ENCODE measurements at places on chromosomes 16 and 17.

GRCh38 chr16:64017796-64018195 is 1104.1 kb downstream of the CDH11 start:
- DNase-seq, result no peak

GRCh38 chr16:43294-43693 is 10.1 kb downstream of the POLR3K start:
- DNase-seq, result no peak

DNA sequence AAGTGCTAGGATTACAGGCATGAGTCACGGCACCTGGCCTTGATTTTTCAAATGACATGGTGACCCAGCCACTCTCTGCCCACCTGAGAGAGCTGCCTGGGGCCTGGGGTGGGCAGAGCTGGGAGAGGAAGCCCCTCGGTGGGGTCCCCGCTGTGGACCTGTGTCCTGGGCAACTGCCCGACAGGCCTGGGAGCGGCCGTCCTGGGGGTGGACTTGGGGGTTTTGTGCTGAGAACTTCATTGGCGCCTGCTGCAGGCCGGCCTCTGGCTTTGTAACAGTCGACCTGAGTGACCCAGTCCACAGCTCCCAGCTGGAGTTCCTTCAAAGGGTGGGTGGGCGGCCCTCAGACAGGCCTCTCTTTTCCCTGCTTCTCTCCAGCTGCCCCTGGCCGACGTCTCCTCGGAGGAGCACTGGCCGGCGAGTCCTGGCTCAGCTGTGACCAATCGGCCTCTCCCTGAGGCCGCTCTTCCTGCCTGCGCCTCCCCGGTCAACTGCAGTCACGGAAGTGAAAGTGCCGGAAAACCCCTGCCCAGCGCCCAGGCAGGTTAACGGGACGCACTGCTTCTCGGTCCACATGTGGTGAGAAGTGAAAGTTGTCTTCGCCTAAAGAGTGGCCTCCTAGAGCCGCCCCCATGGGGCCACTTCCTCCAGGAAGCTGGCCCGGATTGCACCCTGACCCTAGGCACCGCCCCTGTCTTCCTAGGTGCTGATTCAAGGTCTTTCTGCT is 5.5 kb downstream of the CBFA2T3 start:
- no peak for DNase-seq

GRCh38 chr17:64503821-64504768 is 2.0 kb downstream of the DDX5 start:
- DNase-seq, result no peak

DNA sequence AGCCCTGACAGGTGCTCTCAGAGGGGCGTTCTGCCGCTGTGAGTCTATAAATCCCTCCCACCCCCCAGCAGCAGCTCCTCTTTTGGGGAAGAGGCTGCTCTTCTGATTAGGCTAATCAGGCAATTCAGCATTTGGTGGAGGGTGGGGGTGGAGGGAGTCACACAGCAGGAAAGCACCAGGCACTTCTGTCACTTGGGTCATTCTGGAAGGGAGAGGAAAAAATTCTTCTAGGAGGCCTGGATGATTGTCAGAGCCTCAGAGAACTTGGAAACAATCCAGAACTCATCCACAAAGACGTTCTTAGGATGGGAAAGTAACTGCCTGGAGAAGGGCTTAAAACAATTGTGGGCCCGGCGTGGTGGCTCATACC is 7.3 kb upstream of the SSTR2 start:
- DNase-seq, result no peak

GRCh38 chr16:79316004-79316458 is 284.5 kb downstream of the MAF start:
- peak; percentile 84 for DNase-seq

GRCh38 chr17:29168079-29168758 is 12.0 kb downstream of the MYO18A start:
- no peak for DNase-seq

DNA sequence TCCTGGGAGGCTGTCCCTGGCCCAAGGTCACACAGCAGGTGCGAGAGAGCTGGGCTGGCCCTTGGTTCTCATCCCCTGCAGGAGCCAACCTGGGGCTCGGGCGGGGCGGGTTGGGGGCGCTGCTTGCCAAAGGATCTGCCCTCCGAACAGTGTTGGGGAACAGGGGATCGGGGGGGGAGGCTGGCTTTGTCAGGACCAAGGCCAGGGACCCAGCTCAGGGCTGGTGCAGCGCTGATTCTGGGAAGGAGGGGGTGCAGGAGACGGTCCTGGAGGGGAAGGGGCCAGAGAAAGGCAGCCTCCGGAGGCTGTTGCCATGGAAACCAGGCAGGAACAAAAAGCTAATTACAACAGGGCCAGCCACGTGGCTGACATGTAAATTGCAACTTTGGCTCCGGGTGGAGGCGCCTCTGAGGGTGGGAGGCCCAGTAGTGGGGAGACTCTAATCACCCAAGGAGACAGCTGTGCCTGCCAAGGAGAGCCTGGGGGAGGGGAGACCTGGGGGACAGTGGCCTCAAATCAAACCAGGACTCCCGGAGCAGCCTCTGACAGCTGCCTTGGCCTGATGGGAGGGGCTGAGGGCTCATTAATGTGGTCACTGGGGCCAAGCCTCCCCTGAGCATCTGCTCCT is 1.3 kb downstream of the TUBB3 start:
- peak; percentile 37 for DNase-seq

DNA sequence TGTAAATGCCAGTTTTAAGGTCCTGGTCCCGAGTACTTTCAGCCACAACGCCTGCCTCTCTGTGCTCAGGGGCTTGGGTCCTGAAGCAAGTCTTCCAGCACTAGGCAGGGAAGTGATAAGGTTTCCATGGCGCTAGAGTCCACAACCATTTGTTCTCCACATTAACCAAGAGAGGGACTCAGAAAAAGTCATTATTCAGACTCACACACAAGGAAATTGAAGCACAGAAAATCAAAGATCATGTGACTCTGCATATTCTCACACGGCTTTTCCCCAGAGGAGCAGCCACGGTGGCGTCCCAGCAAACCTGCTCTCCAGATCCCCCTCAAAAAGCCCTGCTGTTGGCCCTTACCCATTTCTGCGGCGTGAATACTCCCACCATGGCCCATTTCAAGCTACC is 9.7 kb downstream of the ENPP7 start:
- no peak for DNase-seq

DNA sequence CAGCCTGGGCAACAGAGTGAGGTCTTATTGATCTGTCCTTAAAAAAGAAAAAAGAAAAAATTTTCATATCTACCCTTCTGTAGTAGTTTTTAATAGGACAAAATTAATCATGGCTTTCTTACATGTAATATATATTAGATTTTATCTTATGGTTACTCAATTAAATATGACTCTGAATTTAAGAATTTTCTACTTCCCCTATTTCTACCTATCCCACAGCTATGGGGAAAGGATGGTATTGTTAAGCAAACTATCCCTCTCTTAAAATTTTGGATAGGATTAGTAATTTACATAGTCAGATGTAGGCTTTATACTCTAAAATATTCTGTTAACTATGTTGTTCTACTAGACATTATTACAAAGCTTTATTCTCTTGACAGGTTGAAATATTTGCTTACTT is 62.5 kb downstream of the NQO1 start:
- no peak for DNase-seq

- no peak for DNase-seq
Measured at GRCh38 chr16:15963307-15963910, 14.0 kb downstream of the ABCC1 start.

DNA sequence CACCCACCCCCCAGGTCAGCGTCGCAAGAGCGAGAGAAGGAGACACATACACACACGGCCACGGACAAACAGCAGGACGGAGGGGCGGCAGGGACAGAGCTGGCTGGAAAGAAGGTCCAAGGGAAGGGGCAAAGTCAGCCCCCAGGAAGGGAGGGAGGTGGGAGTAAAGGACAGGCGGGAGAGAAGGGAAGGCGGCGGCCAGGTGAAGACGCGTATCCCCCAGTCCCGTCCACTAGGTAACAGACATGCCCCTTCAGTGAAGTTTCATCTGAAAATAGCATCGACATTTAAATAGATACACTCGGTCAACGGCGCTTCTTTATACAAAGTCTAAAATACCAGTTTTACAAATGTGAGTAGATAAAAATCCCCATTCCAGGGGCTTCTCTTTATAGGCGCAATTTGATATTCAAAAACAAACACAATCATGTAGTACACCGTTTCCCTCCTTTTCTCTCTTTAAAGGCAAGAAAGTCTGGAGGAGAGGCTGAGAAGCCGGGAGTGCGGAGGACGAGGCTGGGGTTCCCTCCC is 4.5 kb downstream of the CBX8 start:
- no peak for DNase-seq

- no peak for DNase-seq
Measured at GRCh38 chr16:84239909-84240308, at the start of gene KCNG4. TSS of gene KCNG4 (minus strand) at chr16:84240012. CDS start at chr16:84237485, 2,527 bp downstream.

DNA sequence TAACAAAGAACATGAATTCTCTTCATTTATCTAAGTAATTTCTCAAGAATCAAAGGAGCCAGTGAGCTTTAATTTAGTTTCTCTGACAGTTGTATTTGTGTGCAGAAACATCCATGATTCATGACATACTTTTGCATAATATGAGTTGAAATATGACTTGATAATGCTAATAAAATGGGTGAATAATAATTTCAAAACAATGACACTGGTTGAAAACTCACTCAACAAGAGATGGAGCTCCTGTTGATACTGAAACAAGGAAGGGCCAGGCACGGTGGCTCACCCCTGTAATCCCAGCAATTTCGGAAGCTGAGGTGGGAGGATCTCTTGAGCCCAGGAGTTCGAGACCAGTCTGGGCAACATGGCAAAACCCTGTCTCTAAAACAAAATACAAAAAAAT is 147.0 kb downstream of the MAP2K6 start:
- DNase-seq, result no peak

Measured in stimulated activated CD4-positive, alpha-beta T cell treated with anti-CD3 and anti-CD28 coated beads, Interleukin-15, amount 100 ng/mL, for 24 hours (primary cell).